ENCODE measurements at places on chromosomes 4 and X.

GRCh38 chr4:71992571-71993312 is 39.1 kb upstream of the NPFFR2 start:
- no peak for DNase-seq

DNA sequence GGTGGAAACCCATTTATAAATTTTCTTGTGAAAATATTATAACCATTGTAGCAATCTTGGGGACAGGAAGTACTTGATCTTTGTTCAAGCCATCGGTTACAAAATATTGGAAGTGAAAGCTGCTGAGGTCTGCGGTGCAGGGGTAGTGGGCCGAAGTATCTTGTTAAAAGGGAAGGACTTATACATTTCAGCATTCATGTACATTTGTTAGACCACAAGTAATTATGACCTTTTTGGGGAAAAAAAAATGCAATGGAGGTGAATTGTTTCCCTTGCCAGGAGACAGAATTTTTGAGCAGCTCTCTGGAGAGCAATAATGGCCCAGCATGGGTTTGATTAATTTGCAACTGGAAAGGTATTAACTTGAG is 121.3 kb downstream of the EGF start:
- DNase-seq: no peak

GRCh38 chrX:154419688-154420401 is 8.5 kb downstream of the TAFAZZIN start:
- DNase-seq: no peak

GRCh38 chrX:132955690-132956089 is 2.7 kb downstream of the HS6ST2 start:
- no peak for DNase-seq

DNA sequence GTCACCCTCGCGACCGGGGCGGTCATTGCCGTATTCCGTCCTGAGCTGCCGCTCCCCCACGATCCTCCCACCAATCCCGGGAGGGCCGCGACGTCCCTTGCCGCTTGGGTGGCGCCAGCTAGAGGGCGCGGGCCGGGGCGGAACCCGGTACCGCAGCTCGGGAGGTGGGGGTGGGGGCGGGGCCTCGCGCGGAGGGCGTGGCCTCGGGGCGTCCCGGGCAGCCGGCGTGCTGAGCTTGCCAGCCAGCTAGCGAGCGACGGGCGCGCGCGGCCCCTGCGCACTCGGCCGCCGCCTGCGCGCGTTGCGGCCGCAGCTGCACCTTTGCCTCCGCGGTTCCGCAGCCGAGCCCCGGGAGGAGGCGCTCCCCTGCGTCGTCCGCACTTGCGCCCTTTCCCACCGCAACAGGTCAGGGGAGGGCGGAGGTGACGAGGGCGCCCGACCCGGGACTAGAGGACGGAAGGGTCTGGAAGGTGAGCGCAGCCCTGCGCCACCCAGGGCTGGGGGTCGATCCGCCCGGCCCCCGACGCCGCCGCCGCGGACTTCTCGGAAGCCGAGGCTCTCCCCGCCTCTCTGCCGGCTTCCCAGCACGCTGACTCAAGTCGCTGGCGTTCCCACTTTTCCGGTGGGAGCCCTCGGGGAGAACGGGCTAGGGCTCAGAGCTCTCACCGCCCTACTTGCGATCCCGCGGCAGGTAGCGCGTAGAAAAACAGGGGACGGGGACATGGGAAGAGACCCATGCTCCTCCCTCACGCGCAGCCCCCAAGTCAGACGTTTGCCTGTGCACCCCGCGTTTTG is at the start of gene AFF1:
AFF1 (plus strand) TSS at position 241 of the 795 bp plus-strand sequence. CDS start 13,523 bp downstream, outside the sequence.
- peak; percentile 74 for DNase-seq

DNA sequence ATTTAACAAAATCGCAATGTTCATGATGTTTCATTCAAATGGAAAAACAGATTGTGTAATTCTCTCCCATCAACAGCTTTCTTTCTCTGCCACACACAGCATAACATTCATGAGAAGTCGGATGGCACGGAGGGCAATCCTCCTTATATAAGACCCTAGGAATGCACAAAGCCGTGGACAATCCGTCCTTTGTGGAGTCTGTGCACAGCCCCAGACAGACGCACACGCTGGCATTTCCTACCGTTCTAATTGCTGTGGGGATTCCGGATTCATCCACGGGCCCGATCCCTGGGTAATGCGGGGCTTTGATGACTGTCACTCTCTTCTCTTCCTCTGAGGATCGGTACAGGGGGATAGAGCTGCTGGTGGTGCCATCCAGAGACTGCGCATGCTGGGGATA is 121.9 kb upstream of the PDLIM3 start:
- no peak for DNase-seq

- DNase-seq: no peak
Measured at GRCh38 chr4:147182041-147182440, 236.4 kb upstream of the TTC29 start.

DNA sequence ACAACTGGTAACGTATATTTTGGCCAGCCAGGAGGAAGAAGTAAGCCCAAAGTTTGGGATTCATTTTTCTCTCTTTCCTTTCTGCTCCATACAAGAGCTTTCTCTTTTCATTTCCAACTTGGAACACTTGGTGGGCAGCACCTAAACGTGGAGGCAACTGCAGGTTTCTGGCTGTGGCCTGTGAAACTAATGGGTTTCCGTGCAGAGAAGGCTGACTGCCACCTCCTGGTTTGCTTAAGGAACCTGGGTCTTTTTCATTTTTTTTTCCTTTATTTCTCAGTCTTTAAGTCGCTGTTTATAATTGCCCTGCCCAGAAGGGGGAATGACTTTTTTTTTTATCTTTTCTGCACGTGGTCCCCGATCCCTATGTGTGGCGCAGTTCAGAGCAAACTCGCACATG is 15.4 kb downstream of the ZNF718 start:
- no peak for DNase-seq

DNA sequence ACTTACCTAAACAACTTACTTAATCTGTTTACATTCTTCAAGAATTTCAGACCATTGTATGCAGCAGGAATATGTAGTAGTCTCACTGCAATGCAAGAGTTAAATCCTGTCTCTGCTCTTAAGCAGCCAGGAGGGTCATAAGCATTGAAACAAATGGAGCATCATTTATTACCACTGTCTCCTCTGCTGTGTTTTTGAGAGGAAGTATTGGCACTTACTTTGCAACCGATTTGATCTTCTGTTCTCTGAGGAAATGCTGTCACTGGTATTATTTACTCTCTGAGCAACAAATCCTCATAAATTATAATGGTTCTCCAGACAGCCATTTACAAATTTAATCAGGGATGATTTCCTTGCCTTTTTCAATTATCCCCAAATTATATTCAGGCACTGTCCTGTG is 1367.1 kb downstream of the STIM2 start:
- no peak for DNase-seq

GRCh38 chr4:138835832-138836533 is 179.6 kb upstream of the NOCT start:
- DNase-seq: no peak

GRCh38 chrX:10167573-10167972 is 10.8 kb downstream of the CLCN4 start:
- DNase-seq: no peak

DNA sequence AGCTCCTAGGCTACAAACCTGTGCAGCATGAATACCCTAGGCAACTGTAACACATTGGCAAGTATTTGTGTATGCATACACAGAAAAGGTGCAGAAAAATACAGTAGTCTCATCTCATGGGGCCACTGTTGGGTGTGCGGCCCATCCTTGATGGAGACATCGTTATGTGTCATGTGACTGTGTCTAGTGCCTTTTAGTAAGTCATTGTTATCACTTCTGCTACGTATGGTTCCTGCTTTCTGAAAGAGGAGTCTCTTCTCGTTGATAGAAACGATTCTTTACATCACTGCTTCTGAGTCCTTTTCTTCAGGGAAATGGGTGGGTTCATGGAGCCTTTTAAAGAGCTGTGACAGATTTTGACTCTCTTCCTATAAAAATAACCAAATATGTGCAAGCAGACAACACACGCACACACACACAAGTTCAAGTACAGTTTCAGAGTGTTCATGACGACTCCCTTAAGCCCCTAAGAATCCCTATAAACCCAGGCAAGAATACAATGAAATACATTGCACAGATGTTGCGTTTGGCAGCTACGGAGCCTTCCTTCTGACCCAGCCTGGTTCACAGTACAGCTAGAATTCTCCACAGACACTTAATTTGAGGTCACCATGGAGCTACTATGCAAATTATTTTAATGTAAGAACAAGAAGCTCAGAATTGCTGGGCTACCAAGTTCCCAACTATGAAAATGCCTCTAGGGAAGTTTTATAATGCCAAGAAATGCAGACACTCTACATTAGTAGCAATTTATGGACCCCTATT is 10.2 kb upstream of the STK32B start:
- DNase-seq: no peak

DNA sequence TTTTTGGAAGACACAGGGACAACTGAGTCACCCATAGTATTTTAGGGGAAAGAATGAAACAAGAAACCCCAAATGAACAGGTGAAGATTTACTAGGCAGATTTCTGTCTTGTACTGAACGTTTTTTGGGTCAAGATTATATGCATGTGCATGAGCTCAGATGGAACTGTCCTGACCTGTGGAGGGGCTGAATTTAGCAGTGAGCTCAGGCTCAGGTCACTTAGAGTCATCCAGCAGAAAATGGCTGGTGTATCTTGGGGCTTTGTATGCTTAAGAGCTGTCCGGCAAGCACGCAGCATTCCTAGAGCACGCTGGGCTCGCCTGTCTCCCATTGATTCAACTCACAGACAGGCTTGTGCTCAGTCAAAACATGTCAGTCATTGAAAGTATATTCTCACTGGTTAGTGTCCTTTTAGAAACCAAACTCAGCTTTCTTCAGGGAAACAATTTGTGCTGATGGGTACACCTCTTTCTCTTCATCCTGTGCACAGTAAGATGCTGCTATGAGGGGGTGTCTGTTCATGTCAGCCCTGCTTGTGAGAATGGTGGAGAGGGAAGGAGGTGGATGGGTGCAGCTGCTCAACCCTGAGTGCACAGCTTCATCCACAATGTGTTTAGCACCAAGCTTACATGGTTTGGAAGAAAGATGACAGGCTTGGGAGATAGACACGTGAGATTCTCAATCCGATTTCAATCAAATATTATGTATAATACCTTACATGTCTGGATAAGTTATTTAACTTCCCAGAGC is 47.5 kb upstream of the PDLIM3 start:
- no peak for DNase-seq

DNA sequence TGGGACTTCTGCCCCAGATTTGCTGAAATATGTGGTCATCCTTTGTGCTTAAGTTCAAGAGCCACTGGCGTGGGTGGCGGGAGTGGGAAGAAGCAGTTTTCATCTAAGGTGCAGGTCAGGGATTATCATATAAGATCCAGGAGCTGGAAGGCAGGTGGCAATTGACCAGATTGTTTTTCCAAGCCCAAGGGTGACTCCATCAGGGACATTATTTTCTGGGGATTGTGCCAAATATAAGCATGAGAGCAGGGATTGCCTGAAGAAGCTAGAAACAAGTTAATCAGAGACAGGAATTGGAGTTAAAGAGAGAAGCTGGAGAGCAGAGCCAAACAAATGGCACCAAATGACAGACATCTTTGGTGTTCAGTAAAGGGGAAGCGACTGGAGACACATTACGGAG is 19.4 kb upstream of the SEL1L3 start:
- DNase-seq: no peak

DNA sequence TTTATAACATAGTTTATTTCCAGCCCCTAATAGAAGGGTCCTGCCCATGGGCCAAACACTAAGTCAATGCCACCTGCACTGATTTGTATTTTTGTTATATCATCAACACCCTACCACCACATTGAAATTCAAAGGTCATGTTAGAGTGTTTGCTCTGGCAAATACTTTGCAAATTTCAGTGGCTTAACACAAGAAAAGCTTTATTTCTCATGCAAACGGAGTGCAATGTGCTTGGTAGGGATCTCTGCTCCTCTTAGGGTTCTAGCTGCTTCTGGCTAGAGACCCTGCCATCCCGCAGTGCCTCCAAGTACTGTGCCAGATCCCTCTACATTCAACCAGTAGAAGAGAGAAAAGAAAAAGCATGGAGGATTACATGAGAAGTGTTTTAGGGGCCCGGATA is 230.8 kb upstream of the TET2 start:
- DNase-seq: no peak

DNA sequence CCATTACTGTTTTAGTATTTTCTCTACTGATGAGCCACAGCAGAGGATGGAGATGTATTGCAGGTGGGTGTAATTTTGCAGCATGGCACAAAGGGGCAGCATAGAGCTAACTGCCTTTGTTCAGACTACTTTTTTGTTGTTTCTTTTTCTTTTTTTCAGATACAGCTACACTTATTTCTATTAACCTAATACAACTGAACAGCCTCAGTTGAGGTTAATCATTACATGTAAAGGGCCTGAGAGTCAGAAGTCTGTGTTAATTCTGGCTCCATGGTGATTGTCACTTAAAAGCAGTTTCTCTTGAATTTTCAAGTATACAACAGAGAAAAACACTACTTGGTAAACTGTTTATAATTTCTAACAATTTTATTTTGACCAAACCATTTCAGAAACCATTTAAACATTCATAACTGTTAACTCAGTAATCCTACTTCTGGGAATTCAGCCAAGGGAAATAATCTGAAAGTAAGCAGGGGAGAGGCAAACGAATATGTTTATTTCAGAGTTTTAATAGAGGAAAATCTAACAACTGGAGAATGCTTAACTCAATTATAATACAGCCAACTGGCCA is 13.9 kb upstream of the PPEF2 start:
- no peak for DNase-seq

DNA sequence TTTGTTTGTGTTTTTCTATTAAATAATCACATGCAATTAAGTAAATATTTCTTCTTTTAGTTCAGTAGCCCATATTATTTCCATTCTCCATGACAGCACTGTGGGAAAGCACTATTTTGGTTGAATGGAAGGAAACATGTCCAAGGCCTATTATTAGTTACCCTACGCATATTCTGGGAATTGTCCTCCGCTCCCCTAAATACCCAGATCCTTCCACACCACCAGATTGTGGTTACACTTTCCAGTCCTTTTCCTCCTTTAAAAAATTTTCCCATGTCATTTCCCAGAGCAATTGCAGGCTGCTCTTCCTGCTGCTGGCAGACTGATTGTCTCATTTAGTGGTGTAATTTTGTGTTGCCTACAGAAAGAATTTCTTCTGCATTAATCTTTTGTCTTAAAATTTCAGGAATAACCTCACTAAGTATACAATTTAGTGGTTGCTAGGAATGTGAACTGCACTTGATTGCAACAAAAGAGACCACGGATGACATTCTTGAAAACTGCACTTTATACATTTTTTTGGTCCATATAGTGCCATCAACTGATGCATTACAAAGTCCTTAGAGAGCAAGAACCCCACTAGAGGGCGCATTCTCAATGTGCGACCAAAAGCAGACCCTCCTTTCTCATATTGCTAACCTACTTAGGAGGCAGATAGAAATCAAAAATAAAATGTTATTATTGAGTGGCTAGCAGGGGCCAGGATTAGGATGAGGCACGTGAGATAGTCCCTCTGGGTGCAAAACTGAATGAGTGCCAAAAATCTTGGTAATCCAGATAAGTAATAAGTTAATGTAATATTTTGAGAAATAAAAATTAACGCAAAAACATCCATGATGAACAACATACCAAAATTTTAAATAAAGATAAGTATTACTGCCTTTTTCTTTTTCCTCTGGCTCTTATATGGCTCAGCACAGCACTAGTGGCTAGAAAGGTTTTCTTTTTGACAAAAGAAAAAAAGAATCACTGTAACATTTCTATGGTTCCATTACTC is 98.8 kb upstream of the IQCM start:
- DNase-seq: no peak

GRCh38 chr4:100839712-100840111 is 321.9 kb upstream of the EMCN start:
- DNase-seq: no peak

- DNase-seq: no peak
Measured at GRCh38 chr4:150782921-150783320, 201.0 kb downstream of the MAB21L2 start.
